ENCODE measurements at places on chromosomes 5 and 9.
A peak's percentile ranks its signal among the peaks of the same experiment; 100 is the strongest.

DNA sequence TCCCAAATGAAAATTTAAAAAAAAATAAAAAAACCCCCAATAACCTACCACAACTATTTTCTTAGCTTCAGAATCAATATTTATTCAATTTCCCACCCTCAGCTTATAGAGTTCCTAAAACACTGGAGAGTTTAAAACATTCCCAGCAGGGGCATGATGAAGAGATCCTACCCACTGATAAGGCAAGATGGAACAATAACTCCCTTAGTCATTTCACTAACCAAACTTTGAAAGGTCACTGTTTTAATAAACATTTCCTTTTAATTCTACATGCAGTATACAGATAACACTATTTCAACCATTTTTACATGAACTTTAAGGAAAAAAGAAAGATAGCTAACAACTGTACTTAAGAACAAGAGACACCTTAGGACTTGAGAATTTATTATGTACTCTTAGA, 34.9 kb upstream of the ACOT12 start:
- no peak for DNase-seq

DNA sequence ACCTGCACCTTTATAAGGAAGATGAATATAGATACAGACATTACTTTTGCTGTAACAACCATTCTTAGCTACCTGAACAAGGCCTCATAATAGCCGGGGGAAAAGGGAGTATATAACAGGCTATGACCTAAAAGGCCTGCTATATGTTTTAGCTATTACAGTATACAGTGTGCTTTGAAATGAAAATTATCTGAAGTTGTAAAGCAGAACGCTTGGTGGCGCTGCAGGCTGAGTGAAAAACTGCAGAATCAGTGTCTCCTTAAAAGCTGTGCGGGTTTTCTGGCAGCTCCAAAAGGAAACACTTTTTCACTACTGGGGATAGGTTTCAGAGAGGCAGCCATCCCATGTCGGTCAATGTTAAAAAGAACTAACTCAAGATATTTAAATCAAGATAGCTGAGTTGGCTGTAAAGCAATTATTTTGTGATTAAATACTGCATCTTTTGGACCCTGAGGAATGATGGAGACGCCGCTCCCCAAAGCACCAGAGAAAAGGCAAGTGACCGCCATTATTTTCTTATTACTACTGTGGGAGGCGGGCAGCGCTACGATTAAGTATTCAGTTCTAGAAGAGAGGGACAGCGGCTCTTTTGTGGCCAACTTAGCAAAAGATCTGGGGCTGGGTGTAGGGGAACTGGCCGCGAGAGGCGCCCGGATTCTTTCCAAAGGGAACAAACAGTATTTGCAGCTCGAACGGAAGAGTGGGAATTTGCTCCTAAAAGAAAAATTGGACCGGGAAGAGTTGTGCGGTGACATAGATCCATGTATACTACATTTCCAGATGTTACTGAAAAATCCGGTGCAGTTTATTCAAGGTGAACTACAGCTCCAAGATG, 5.9 kb downstream of the PCDHB6 start:
- DNase-seq: no peak

DNA sequence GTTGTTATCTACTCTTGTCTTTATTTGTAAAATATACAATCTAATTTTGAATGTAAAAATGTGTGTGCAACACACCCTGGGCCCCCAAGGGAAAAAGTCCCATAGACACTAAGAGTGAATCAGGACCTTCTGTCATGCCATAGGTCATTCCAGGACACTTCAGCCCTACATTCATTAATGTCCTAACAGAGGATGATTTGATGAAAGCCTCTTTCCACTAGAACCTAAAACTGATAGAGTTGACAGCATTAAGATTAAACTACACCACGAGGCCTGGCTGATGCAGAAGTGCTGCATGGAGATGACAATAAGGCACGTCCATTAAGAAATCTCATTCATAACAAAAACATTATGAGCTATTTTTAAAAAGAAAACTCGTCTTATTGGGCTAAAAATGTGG, 46.2 kb downstream of the FRMD3 start:
- no peak for DNase-seq

GRCh38 chr5:42487077-42487476, 63.8 kb downstream of the GHR start:
- DNase-seq: no peak

GRCh38 chr9:123322273-123323195, 33.5 kb upstream of the CRB2 start:
- DNase-seq: peak; percentile 47

GRCh38 chr5:81239613-81240012, 6.5 kb downstream of the CKMT2 start:
- no peak for DNase-seq

DNA sequence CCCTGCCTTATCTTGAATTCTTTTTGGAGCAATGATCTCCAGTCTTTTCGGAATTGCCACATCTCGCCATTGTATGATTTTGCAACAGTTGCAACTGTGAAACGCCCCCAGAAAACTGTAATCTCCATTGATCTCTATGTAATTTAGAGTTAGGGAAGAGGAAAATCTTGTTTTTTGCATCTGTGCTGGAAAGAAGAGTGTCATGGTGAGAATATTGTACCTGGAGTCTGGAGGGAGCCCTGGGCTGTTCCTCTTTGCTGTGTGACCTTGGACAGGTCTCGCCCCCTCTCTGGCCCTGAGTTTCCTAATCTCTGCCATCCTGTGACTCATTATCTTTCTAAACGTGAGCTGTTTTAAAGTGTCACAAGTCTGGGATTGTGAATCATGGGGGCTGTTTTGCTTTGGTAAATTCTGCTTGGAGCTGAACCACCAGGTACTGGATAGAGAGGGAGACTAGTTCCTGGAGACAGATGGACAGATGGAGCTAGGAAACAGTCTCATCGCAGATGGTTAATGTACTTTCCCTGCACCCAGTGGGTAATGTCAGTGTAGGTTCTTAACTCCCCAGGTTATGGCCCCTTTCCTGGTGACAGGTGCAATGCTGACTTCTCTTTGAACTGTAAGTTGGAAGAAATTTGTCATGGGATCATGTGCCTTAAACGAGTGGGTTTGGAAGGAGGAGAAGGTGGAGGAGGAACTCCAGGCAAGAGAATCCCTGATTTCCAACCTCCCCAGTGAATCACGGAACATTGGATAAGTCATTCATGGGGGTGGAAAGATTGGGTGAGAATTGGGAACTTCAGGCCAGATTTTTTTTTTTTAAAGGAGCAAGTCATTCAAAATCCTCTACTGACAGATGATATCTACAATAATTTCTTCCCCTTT, 19.6 kb downstream of the PPARGC1B start:
- no peak for DNase-seq

DNA sequence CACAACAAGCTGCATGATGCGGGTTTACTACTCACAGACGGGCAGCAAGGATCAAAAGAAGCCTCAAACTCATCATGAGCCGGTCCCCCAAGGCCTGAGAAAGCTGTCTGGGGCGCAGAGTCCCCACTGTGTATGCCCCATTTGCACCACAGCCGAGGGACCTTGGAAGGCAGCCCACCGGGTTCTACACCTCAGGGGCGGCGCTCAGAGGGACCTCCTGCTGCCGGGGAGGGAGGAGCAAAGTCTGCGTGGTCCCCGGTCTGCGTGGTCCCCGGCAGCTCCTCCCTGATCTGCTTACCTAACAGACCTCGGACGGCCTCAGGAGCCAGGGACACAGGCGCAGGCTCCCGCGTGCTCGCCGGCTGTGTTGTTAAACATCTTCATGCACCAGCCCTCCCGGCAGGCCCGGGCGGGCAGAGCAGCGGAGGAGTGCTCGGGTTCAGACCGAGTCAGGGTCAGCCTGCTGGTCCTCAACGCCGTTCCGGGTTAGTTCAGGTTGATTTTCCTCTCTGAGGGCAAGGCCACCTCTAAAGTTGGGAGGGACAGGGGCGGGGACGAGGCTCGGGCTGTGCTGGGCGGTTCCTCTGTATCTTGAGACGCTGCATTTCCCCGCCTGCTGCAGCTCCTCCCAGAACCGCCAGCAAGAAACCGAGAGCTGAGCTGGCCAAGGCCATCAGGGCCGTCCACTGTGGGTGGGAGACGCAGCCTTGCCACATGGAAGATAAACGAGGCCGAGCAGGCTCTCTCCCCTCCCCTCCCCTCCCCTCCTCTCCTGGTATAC, 74.6 kb downstream of the MRPL36 start:
- DNase-seq: no peak

DNA sequence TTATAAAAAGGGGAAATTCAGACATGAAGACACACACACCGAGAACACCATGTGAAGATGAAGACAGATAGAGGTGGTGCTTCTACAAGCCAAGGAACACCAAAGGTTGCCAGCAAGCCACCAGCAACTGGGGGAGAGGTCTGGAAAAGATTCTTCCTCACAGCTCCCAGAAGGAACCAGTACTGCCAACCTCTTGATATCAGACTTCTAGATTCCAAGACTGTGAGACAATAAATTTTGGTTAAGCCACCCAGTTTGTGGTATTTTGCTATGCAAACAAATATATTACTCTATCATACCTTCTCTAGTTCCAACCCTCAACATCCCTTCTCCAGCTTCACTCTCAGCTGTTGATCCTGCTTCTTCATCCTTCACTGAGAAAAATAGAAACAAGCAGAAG, 451.1 kb downstream of the EBF1 start:
- no peak for DNase-seq

- DNase-seq: no peak
These were observed 20.1 kb upstream of the TMEM245 start for GRCh38 chr9:109139851-109140250.

- no peak for DNase-seq
These were observed 2.8 kb upstream of the TBCA start for GRCh38 chr5:77778881-77779438.

DNA sequence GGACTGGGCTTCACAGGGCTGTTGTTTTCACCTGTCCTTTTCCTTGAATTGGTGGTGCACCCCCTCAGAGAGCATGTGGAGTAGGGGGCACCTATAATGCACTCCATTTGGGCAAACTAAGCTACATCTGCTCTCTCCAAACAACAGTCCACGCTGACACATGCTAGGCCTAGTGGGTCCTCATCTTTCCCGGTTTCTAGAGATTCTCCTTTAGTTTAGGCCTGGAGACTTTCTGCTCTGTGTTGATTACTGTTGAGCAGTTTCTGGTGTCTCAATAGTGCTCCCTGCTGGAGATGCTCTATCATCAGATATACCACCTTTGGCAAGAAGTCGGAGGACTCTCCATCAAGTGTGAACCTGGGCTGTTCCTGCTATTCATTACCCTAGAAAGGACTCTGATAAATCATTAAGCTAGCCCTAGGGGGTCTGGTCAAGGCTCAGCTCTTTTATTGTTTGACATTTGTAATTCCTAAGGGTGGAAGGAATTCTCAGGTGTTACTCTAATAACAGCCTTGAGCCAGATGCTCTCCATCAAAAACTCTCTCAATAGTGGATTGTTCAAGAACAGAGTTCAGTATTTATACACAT, 64.0 kb upstream of the FYB1 start:
- peak; percentile 47 for DNase-seq

DNA sequence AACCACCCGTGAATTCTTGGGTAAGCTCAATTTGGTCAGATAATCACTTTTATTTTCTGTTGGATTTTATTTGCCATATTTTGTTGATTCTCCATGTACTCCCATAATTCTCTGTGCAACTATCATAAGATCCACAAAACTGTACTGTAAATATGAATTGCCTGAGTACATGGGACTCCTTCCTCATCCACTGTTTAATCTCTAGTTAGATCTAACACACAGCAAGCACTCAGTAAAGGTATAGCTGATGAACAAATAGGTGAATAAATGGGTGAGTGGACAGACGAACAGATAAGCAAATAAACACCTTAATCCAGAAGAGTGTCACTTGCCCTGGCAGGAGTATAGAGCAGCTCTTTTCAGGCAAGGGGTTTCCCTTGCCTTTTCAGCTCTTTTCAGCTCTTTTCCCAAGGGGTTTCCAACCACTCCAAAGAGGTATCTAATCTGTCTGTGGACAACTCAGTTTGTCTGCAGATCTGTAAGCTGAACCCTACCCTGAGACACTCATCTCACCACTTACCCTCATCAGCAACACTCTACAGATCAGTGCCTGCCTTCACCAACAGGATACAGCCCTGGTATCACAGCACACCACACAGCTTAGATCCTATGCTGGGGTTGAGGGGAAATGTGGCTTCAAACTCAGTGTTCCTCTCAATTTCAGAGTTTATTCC, 51.2 kb downstream of the SIL1 start:
- DNase-seq: no peak

DNA sequence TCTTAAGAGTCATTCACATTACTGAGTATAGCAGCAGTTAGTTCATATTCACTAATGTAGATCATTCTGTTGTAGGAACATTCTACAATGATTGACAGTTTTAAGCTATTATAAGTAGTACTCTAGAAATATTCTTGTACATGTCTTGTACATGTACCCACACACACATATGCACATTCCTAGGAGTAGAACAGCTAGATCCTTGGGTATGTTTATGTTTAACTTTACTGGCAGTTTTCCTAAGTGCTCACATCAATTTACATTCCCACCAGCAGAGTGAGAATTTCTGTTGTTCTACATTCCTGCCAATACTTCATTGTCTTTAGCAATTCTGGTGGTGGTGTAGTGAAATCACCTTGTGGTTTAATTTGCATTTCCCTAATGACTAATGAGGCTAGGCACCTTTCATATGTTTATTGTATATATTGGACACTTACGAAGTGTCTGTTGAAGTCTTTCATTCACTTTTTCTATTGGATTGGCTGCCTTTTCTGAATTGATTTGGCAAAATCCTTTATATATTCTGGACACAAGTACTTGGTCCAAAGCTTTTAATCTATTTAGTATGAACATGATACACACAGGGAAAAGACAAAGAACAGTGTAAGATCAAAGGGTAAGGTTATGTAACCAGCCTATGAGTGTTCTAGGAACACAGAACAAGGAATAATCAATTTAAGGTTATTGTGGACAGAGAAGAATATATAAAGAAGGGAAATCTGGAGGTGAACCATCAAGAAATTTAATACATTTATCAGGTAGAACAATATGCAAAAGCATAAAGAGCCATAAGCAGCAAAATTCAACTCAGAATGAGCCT, 95.6 kb downstream of the MLLT3 start:
- DNase-seq: no peak

DNA sequence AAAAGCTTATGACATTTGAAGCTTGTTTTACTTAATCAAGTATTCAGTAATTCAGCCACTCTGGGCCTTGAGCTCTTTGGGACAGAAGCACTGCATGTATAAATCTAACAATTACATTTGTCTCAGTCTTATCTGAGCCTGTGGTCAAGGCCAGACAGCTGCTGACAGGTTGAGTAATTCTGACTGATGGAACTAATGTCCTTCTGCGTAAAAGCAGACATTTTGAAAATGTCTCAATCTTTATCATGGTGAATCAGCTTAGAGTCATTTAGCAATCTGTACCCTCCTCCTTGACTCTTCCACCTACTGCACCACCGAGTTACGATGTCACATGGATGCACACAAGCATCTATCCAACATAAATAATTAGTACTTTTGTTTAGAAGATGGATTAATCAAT, 400.0 kb downstream of the ARRDC3 start:
- DNase-seq: no peak

- no peak for DNase-seq
These were observed 39.7 kb downstream of the FABP6 start for GRCh38 chr5:160269017-160269416.
